H54 (cell line): ENCODE measurements at places on chromosomes 3 and 15.
A peak's percentile ranks its signal among the peaks of the same experiment; 100 is the strongest.

GRCh38 chr3:160812304-160812703 is 56.3 kb downstream of the PPM1L start:
- no peak for DNase-seq

DNA sequence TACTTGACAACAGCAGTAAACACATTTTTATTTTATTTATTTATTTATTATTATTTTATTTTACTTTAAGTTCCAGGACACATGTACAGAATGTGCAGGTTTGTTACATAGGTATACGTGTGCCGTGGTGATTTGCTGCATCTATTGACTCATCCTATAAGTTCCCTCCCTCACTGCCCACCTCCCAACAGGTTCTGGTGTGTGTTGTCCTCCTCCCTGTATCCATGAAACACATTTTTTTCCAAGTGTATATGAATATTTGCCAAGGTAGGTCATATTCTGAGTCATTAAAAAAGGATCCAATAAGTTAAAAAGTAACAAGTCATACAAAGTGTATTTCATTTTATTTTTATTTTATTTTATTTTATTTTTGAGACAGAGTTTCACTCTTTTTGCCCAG is 567.3 kb upstream of the KCNMB2 start:
- no peak for DNase-seq

- DNase-seq = no peak
These were observed 71.0 kb downstream of the PCOLCE2 start for GRCh38 chr3:142817897-142818296.

DNA sequence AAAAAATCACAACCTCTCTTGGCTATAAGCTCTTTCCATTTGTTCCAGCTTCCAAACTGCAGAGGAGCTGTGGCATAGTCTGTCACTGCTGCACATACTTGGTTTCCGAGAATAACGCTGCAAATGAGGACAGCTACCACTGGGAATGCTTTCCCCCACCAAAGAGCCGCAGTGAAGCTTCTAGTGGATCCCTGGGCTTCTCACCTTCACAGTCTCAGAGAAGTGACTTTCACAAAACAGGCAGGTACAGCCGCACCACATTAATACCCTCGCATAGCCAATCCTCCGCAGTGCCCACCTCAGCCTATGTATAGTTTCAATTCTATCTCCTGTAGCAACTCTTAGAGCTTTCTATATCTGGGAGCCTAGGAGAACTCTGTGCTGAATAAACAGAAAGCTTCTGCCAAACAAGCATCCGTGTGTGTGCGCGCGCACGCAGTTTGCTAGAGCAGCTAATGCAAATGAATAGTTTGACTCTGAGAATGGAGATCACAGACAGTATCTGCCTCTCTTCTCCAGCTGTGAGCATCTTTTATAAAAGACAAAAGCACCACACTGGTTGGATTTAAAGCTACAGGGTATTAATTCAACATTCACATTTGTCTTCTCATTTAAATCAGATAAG is 81.9 kb upstream of the PLXND1 start:
- peak; percentile 13 for DNase-seq

- no peak for DNase-seq
These were observed 31.7 kb downstream of the ECT2 start for GRCh38 chr3:172782235-172782634.

DNA sequence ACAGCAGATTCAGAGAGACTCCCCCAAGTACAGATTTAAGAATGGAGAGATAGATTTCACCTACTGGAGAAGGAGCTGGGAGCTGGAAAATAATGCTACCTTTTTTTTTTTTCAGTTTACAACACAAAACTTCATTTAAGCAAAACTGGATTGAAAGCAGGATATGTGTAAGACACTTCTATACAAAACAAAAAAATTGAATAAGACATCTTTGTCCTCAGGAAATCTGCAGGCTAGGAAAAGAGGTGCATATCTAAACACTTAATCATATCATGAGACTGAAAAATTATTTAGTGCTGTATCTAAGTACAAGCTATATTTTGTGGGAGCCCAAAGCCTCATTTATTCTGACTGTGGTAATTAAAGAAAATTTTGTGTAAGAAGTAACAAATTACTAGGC is 516.1 kb downstream of the ZIC1 start:
- no peak for DNase-seq

DNA sequence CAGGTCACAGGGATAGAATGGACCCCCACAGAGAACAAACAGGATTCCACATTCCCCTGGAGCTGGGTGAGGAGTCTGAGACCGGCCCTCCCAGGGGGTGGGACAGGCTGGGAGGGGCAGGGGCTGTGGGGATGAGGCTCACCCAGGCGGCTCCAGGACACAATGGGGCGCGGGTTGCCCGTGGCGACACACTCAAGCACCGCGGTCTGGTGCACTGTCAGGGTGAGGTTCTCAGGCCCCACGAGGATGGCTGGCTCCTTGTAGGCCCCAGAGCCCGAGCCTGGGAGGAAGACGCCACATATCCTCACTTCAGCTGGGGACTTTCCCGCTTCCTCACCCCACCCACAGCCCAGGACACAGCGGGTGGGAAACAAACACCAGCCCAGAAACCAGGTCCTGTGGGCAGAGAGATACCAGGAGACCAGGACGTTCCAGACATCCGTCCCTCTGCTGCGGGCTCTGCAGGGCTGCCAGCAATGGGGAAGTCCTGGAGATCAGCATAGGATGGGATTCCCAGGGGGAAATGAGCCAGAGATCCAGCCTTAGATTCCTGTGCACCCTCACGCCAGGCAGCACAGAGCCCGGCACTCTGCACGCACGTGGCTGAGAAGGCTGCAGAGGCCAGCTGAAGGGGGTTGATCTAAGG is 30.2 kb downstream of the RNU5B-1 start:
- no peak for DNase-seq

GRCh38 chr3:64178419-64178818 is 46.8 kb downstream of the PRICKLE2 start:
- no peak for DNase-seq

DNA sequence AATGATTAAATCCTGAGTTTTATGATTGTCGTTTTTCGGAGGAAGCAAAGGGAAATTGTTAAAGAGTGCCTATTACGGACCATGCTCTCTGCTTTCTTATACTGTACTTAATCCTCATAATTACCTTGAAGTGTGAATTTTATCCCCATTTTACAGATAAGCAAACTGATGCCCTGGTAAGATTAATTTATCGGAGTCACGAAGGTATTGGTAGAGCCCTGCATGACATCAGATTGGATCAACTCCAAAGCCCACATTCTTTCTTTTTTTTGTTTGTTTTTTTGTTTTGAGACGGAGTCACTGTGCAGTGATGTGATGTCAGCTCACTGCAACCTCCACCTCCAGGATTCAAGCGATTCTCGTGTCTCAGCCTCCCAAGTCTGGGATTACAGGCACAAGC is 1.6 kb upstream of the GNB4 start:
- DNase-seq = no peak

- DNase-seq = no peak
These were observed 71.4 kb downstream of the BDH1 start for GRCh38 chr3:197484204-197484901.

- DNase-seq = no peak
These were observed 70.5 kb downstream of the SETMAR start for GRCh38 chr3:4373669-4374068.

DNA sequence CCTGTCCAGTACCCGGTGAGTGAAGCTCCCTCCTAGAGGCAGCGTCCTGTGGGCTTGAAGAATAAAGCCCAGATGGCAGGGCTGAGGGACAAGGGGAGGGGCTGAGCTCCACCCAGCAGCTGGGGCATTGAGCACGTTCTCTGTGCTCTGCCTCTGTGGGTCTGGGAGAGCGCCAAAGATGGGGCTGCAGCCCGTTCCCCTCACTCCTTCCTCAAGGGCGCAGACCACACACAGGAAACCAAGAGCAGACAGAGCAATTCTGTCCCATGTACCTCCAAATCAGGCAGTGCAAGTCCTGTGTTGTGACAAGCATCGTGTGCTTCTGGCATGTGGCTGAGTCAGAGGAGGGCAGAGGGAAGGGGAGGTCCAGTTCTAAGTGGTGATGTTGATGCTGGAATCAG is 15.7 kb upstream of the KIF23 start:
- peak; percentile 35 for DNase-seq

GRCh38 chr3:28139288-28139687 is 102.1 kb upstream of the CMC1 start:
- no peak for DNase-seq

DNA sequence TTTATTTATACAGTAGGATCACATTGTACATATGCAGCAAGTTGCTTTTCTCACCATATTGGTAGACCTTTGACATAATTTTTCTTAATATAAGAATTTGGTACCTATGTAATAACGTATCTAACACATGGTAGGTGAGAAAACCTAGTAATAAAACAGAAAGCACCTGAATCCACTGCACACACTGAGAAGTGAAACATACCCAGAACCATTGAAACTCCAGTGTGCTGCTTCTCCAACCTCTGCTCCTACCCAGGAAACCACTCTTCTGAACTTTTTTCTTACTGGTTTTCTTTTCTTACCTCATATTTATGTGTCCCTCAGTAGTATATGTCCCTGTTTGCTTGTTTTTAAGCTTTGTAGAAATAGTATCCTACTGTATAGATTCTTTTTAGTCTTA is 293.0 kb downstream of the UBE2E2 start:
- DNase-seq = no peak

DNA sequence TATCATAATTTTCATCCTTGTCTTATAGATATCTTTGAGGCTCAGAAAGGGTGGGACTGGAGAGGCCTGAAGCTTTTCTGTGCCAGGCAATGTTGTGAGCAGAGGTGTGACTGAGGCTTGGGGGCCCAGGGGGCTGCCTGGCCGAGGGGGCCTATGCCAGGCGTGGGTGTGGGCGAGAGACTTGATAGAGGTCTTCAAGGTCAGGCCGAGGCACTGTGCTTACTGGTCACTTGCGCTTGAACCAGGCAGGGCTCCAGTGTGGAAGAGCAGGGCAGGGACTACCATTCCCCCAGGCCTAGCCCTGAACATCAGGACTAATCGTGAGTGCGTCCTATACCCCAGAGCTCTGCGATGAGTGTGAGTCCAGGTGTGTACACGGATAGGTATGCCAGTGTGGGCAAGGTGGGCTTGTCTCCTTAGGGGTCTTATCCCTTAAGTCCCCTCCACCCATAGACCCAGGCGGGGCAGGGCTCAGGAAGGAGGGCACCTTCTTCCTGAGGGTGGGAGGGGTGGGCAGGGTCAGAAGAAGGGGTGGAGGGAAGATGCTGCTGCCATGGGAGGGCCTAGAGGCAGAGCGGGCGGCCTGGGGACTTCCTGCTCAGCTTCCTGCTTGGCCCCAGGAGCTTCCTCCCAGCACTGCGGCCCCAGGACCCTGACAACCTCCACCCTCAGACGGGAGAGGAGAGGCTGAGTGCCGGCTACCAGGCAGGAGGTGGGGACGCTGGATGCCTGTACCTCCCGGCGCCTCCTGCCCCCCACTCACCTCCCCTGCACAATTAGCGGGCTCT is 84.7 kb downstream of the LINGO1 start:
- no peak for DNase-seq

GRCh38 chr3:130688697-130689470 is 57.7 kb downstream of the PIK3R4 start:
- no peak for DNase-seq

DNA sequence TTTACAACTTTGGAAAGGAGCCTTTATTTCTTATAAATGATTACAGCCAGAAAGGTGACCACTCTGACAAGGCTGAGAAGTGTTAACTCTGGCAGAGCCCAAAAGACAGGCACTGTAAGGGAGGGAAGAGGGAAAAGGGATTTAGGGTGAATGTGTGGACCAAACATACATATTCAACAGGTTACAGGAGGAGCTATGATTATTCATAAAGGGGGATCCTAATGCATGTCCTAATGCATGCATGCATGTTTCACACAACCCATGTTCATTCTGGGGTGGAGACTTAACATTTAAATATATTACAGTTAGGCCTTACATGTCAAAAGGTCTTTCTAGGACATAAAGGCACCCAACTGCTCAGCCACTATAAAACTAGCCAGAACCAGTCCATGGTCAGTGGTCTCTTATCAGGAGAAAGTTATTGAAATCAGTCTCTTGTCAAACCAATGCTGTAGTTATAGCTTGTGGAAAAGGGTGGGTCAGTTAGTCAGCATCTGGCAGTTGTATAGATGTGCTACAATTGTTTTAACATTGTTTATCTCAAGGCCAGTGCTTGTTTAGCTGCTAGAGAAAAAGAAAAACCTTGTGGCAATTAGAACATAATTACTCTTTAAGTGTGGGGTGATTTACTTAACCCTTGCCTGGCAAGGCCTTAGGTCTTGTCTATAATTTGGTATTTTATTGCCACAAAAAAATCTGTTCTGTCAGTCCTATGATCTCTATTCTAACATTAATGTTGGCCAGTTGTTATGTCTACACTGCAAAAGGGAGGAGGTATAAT is 77.5 kb downstream of the RAD18 start:
- DNase-seq = no peak

DNA sequence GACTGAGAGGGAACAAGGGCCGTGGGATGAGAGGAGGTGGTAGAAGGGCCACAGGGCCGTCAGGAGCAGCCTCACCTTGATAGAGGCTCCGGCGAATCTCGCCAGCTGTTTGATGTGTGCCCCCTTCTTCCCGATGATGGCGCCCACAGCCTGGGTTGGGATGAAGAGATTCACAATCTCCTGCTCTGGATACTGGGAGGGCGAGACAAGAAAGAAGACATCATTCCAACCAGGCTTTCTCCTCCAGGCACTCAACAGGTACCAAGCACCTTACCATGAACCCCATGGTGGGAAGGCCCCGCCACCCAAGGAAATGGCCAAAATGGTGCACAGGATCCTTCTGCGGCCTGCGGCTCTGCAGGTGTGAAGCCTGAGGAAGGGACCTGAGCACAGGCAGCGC is 71.1 kb downstream of the SENP2 start:
- no peak for DNase-seq

DNA sequence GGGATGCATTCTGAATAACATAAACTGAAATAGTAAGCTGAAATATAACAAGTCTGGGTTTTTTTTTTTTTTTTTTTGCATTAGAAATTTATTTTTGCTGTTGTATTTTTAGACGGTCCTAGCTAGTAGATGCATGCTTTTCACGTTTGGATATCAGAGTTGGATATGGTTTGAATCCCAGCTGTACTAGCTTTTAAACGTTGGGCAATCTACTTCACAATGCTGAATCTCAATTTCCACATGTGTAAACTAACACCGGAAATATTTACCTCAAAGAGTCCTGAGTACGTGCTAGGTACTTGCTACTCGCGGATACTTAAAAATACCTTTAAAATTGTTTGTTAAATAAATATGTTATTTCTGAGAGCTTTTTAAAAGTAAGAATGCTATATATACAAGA is 139.8 kb downstream of the BBX start:
- no peak for DNase-seq

DNA sequence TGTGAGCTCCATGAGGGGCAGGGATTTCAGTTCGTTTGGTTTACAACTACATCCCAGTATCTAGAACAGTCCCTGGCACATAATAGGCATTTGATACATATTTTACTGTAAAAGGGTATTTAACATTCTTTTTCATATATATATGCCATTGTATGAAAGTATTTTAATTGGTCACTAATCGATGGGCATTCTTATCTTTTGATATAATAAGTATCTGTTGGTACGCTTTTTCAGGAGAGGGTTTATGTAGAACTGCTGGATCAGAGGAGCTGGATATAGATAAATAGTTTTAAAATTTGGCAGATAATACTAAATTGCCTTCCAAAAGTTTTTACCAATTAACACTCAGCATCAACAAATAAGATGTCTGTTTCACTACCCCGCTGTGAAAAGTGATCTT is 978 bp upstream of the RSL24D1 start:
- no peak for DNase-seq

GRCh38 chr3:13040361-13041074 is 32.7 kb downstream of the IQSEC1 start:
- no peak for DNase-seq

GRCh38 chr15:45550436-45550835 is 27.9 kb upstream of the SLC30A4 start:
- no peak for DNase-seq
